ENCODE measurements at places on chromosomes 11 and 22. TPM values are rescaled to one million over a fixed set of nuclear protein-coding genes. Genes with fewer than 3 reads are reported as not detected.

The SEZ6L gene
- total RNA-seq, result not detected

The POU2F3 gene
- not detected for total RNA-seq

The SCGB2A2 gene
- not detected for total RNA-seq

The TMPRSS5 gene
- 0.13 TPM for total RNA-seq

The USH1C gene
- not detected for total RNA-seq

The OR2AG2 gene
- total RNA-seq, result under 0.01 TPM

The AGBL2 gene
- total RNA-seq, result 0.38 TPM

The CHRM1 gene
- not detected for total RNA-seq

- DNase-seq, result no peak
Observed at GRCh38 chr11:60971520-60971919, at the start of gene CD6. CD6 (plus strand) TSS chr11:60971680; CDS start chr11:60971866, 186 bp downstream.

- no peak for DNase-seq
Observed at GRCh38 chr11:115418081-115418480, 86.1 kb downstream of the CADM1 start.

DNA sequence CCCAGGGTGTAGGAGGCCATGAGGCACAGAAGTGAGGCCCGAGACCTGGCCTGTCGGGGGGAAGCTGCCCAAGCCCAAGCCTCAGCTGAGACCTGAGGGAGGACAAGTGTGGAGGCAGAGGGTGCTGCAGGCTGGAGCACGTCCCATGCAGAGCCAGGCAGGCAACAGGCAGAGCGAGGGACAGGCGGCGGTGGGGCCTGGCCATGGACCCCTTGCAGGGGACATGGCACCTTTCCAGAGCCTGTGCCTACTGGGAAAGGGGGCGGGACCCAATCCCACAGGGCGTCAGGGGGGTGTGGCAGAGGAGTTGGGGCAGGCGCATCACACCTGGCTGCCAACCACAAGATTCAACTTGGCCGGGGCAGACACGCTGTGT, 4.3 kb downstream of the TNNI2 start:
- peak; percentile 12 for DNase-seq

- no peak for DNase-seq
Observed at GRCh38 chr11:34542089-34542488, 28.5 kb upstream of the ELF5 start.

DNA sequence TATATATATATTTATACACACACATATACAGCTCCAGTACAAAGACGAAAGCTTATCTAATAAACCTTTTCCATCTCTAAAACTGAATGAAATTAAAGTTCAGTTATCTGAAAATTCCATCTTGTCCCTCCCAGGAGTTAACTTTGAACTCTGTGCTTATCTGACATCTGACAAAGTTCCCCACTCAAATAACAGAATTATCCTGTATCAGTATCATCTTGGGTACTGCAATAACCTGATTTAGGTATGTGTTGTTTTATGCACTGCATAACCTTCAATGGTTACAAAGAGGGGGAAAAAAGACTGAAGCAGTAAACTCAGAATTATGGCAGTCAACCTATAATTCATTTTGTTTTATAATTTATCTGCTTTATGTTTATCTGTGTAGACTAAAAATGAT, 96.6 kb downstream of the SGSM3 start:
- DNase-seq, result no peak

DNA sequence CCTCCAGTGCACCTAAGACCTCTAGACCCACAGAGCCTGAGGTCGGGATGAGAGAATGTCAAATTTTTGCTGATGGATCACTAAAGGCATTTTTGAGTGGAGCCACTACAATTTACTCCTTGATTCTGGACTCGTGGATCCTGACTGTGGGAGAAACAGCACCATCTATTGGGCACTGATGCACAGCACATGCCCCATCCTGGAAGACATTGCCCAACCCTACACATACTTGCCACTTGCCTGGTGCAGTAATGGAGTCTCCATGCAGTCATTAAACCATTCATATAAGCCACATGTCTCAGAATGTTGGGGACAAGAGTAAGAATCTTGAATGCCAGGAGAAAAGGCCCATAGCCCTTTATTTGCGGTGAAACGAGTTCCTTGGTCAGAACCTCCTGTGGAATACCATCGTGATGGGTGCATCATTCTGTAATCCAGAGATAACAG, 103.9 kb downstream of the GGTLC2 start:
- peak; percentile 37 for DNase-seq

GRCh38 chr11:15379483-15379882, 264.8 kb downstream of the INSC start:
- DNase-seq, result no peak

DNA sequence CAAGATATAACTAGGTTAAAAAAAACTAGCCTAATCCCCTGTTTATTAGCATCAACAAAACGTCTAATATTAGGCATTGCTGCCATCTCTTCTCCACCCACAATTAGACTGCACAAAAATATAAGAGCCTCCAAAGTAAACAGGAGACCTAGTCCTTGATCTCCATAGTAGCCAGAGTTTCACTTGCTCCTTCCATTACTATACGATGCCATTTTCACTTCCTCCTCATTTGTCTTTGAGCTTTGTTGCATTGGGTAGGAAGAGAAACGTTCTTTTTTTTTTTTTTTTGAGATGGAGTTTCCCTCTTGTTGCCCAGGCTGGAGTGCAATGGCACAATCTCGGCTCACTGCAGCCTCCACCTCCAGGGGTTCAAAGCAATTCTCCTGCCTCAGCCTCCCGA, 42.3 kb upstream of the RDX start:
- DNase-seq, result no peak

DNA sequence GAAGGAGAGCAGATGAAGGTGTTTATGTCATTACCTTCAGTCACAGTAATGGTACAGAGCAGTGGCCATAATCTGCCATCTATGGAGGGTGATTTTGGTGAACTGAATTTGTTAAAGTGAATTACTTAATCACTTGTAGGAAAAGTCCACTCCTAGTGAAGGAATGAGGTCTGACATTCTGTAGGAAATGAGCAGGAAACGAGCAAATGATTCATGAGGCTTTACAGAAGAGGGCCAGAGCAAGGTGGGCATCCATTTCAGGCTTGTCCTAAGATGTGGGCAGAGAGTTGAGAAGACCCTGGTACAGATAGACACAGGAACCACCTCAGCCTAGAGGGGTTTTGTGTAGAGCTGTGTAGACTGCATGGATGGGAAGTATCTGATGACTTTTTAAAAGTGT, 6.0 kb upstream of the SGSM3 start:
- DNase-seq, result no peak

DNA sequence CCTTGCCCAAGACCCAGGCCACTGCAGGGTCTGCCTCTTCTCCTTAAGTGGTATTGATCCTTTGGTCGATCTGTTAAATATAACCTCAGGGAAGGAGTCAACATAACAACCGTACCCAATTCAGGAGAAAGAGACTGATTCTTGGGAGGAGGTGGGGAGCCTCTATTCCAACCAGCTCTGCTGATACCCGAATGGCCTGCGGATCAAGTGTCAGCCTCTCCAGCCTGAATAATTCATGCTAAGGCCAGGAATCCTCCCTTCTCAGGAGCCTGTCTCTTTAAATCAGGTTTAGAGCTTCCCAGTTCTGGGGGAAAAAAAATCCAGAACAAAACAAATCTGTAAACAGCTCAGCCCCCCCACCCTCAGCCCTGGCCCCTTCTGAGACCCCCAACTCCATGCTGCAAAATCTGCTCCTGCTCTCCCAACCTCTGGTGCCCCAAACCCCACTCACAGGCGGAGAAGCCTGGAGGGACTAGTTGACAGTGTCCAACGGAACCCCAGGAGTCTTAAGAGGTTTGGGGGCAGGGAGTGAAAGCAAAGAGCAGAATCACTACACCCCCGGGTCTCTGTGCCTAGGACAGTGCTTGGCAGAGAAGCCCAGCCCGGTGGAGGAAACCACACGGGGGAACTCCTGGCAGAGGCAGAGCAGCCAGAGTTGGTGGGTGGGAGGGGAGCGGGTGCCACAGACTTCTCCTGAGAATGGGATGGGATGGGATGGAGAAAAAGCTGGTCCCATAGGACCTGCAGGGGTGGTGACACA, 863 bp upstream of the TPBGL start:
- DNase-seq, result no peak

GRCh38 chr22:29937940-29938693, 55.1 kb downstream of the MTMR3 start:
- DNase-seq, result no peak

- no peak for DNase-seq
Observed at GRCh38 chr22:22362936-22363335, 118.3 kb downstream of the VPREB1 start.

- no peak for DNase-seq
Observed at GRCh38 chr11:129644326-129644725, 171.3 kb upstream of the TMEM45B start.

GRCh38 chr22:40571887-40572286, 64.6 kb downstream of the MRTFA start:
- DNase-seq, result no peak

DNA sequence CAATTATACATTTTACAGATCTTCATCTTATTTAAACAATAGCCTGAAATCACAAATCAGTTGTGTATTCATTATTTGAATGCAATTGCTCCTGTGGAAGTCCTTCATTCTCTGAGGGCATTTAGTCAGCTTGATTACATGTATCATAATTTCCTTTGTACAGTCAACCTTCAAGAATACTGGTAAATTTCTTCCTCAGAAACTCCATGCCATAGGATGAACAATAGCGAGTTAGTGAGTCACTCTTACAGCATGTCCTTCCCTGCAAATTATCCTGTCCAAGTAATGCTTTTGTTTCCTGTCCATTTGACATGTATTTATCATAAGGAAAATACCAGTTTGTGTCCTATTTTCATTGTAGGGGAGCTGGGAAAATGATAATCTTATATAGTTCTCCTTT, 3.8 kb downstream of the OR10S1 start:
- DNase-seq, result peak; percentile 99

GRCh38 chr11:21806947-21807346, 385.9 kb upstream of the ANO5 start:
- DNase-seq, result no peak

- DNase-seq, result no peak
Observed at GRCh38 chr11:125778728-125779127, at the start of gene PATE2. PATE2 (minus strand) TSS chr11:125778828; CDS start chr11:125778773, 55 bp downstream.

- DNase-seq, result peak; percentile 73
Observed at GRCh38 chr11:65427691-65428577, 5.3 kb downstream of the NEAT1 start.

DNA sequence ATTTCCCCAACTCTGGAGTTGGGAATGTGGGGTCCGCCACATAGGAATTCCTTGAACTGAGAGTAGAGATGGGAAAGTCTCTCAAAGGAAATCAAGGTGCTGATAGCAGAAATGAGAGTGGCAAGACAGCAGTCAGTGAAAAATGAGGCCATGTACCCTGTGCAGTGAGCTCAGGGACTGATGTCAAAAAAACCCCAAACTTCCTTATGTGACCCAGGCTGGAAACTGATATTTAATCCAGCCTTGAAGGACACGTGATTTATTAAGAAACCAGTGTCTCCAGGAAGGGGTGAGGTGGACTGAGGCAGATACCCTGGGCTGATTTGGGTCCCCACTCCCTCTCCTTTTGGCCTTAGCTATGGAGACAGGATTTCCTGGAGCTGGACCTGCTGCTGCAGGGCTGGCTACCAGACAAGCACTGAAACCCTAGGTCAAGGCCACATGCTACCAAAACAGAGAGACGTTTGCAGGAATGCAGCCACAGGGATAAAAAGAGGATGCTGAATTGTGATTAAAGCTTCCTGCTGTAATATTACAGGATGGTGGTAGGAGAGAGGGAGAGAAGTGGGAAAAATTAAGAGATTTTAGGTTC, 25.3 kb upstream of the FCHSD2 start:
- DNase-seq, result no peak

- DNase-seq, result no peak
Observed at GRCh38 chr22:24181996-24182899, 961 bp downstream of the SUSD2 start.

DNA sequence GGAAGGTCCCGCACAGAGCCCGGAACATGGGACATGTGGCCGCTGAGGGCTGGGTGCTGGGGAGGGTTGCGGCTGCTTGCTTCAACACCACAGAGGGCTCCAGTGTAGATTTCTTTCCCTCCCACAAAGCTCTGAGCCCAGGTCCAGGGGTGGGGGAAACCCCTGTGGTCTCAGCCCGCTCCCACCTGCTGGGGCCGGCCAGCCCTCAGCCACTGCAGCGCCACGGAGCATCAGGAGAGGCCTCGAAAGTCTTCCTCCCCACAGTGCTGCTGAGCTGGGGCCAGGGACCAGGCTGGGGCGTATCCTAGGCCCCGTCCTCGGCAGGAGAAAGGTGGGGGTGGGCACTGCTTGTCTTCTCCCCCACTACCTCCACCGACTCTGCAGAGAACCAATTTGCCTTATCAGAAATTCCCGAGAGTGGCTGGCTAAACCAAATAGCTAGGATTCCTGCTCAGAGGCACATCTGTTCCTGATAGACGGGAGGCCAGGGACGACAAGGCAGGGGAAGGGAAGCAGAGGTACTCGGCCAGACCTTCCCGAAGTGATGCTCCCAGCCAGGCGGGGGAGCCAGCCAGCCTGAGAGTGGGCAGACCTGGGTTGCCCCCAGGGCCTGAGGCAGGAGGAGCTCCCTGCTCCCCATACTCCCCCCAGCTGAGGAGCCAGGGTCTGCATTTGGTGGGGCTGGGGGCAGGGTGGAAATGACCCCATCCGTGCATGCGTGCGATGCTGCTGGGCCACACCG, 18.7 kb downstream of the IGF2 start:
- DNase-seq, result no peak

- no peak for DNase-seq
Observed at GRCh38 chr11:96195671-96196070, 147.3 kb downstream of the MAML2 start.

GRCh38 chr11:8034106-8034585, 46.9 kb upstream of the TUB start:
- no peak for DNase-seq
